ENCODE measurements at places on chromosomes 1 and 21. TPM values are rescaled to one million over a fixed set of nuclear protein-coding genes. Genes with fewer than 3 reads are reported as not detected.

- no peak for DNase-seq
Measured at GRCh38 chr1:45640293-45640692, 16.4 kb upstream of the CCDC17 start.

Gene AMY2A
- total RNA-seq: not detected

GRCh38 chr1:6116137-6116536 is 64.0 kb downstream of the CHD5 start:
- DNase-seq: no peak

Gene CNKSR1
- 0.12 TPM for total RNA-seq

Gene BLACAT1
- total RNA-seq: not detected

Gene COL8A2
- 0.88 TPM for total RNA-seq

GRCh38 chr1:182206626-182207239 is 145.2 kb upstream of the ZNF648 start:
- DNase-seq: no peak
